Activated naive CD4-positive, alpha-beta T cell treated with anti-CD3 and anti-CD28 coated beads, Interleukin-2, amount 10 ng/mL, durations not matched to agents 7 days and 5 days (primary cell): ENCODE measurements at places on chromosomes 3 and 15.

DNA sequence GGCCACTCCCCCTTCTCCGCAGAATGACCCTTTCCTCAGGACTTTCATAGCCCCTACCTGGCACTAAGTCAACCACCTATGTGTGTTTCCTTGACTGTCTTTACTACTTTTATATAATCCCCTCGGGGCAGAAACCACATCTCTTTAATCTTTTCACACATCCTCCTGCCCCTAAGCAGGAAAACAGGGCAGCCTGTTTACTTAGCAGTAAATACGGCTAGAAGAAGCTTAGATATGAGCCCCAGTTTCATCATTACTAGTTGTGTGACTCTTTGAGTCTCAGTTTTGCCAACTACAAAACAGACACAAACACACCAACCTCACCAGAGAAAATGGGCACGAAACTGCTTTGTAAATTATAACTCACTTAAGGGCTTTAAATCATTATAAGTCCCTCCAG lies 98.3 kb downstream of the CYP19A1 start:
- DNase-seq, result no peak

GRCh38 chr3:189282741-189283140 lies 111.0 kb downstream of the TPRG1 start:
- DNase-seq, result no peak

- DNase-seq, result no peak
Observed at GRCh38 chr3:79161941-79162340, 605.9 kb downstream of the ROBO1 start.

- no peak for DNase-seq
Observed at GRCh38 chr3:28901018-28901417, 379.9 kb upstream of the RBMS3 start.

GRCh38 chr15:60905587-60905986 lies 323.5 kb downstream of the RORA start:
- DNase-seq, result peak; percentile 49

- no peak for DNase-seq
Observed at GRCh38 chr3:191197761-191198306, 1.2 kb upstream of the OSTN start.

DNA sequence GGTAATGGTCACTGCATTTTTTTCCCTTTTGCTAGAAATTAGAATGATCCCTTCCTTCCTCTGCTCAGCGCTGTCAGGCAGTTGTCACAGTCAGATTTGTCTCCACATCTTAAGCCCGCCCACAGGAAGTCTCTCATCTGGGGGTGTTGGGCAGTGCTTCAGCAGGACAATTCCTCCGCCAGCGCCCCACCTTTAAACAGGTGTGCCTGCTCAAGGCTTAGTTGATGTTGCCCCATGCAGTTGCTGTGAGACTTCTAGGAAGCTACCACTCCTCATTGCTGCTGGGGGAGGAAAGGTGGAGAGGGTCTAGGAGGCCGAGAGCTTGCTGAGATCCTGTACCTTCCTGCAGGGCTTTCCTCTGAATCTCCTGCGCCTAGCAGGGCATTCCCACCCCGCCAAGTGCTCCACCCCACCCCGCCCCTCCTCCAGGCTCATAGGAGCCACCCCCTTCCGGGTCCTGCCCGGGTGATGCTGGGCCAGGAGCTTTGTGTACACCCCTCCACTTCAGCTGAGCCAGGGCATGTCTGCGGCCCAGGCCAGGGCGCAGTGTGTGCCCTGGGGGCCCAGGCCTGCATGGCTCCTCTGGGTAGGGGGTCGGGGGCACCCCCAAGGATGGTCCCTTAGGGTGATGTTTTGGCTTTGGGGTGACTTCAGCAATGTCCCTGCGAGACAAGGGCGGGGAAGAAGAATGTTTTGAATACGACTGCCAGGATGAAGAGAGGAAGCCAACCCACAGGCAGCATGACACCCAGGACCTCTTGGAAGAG lies 68.7 kb downstream of the TRAK1 start:
- DNase-seq, result peak; percentile 74

DNA sequence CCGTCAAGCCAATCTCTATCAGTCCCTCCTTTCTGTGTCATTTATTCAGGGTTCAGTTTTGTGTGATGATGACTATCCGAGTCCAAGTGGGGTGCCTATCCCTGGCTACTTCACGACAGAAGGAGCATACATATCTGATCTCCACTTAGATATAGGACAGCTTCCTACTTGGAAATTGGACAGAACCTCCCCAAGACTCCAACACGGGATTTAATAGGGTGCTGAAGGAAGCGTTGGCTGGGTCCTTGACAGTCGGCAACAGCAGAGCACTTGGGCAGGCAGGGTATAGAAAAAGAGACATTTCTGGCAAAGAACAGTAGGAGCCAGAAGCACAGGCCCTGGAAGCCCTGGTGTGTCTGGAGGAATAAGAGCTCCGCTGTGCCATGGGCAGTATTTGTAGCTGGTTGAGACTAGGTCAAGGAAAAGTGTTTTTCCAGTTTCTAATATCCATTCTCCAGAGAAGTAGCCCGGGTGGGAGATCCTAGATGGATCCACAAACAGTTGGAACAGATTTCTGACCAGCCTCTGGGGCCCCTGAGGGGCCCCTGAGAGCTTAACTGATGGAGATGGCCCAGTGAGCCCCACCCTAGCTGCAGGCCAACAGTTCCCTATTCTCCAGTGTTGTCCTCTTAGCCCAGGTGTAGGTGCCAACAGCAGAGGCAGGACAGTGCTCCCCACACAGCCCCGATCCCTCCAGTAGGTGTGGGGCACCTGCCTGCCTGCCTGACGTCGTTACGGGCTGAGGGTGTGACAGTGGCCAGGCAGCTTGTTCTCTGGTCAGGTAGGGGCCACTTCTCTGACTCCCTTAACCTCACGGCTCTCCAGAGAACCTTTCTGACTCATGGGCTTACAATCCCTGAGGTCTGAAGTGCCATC lies 130.8 kb downstream of the CHCHD6 start:
- no peak for DNase-seq

GRCh38 chr3:99852851-99853250 lies 35.2 kb downstream of the CMSS1 start:
- no peak for DNase-seq

GRCh38 chr15:83278191-83278590 lies 6.3 kb downstream of the BNC1 start:
- no peak for DNase-seq

- no peak for DNase-seq
Observed at GRCh38 chr3:134991003-134991402, 195.9 kb downstream of the EPHB1 start.

- no peak for DNase-seq
Observed at GRCh38 chr3:10526366-10526765, 21.0 kb upstream of the ATP2B2 start.

- peak; percentile 72 for DNase-seq
Observed at GRCh38 chr3:112333002-112333380, at the start of gene CD200. TSS of gene CD200 (plus strand) at chr3:112333156. CDS start at chr3:112333213, 57 bp downstream.

DNA sequence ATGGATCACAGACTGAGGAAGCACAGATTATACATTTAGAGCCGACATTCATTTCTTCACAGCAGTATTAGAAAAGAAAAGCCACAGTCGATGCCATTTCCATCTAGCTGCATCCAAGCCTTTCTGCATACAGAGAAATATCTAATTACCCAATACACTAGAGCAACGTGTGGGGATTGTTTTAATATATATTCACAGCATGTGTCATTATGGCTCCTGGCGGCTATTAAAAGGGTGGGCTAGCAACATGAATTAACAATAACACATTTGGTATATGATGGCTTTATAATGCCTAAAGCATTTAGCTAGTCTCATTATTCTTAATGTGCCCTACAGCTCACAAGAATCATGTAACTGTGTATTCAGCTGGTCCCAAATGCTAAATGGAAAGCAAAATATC lies 1030.5 kb downstream of the FHIT start:
- no peak for DNase-seq

- no peak for DNase-seq
Observed at GRCh38 chr3:154334973-154335420, 10.7 kb upstream of the DHX36 start.

- DNase-seq, result no peak
Observed at GRCh38 chr15:95018888-95019545, 787.7 kb downstream of the MCTP2 start.

- no peak for DNase-seq
Observed at GRCh38 chr3:53850895-53851294, 4.5 kb downstream of the IL17RB start.

GRCh38 chr15:96887730-96888129 lies 557.2 kb downstream of the NR2F2 start:
- no peak for DNase-seq
